ENCODE measurements at places on chromosomes 1 and 21. TPM values are rescaled to one million over a fixed set of nuclear protein-coding genes. Genes with fewer than 3 reads are reported as not detected.

The VAMP4 gene
- total RNA-seq, result 8.4 TPM

The RNU1-4 gene
- under 0.01 TPM for total RNA-seq

The SLC9C2 gene
- total RNA-seq, result not detected

The RAB42 gene
- 8.0 TPM for total RNA-seq

The UBE2J2 gene
- 27.4 TPM for total RNA-seq

The PHGDH gene
- 0.95 TPM for total RNA-seq

Measured in dermis lymphatic vessel endothelial cell (primary cell).